ENCODE measurements at places on chromosomes 6 and 20. TPM values are rescaled to one million over a fixed set of nuclear protein-coding genes. Genes with fewer than 3 reads are reported as not detected.

DNA sequence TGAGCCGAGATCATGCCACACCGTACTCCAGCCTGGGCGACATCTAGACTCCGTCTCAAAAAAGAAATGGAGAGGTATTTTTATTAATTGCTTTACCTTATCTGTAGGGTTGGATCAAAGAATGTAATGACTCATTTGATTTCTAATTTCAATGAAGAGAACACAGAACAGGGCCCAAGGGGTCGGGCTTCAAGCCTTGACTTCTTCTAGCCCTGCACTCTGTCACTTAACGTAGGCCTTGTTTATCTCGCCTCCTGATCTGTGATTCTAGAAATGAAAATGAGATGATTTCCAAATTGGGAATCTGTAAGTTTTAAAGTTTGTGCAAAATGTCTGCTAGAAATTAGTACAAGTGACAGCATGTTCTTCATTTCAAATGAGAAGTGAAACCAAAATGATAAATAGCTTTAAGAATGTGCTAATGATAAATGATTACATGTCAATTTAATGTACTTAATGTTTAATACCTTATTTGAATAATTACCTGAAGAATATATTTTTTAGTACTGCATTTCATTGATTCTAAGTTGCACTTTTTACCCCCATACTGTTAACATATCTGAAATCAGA lies 180.5 kb downstream of the SLC16A10 start:
- H3K4me1 ChIP-seq: no peaks in the 10 kb centered on the region
- no peaks in the 10 kb centered on the region for H3K27me3 ChIP-seq
- no peaks in the 10 kb centered on the region for H3K36me3 ChIP-seq
- no peak overlapping the region for H3K4me3 ChIP-seq
- DNase-seq: no peak
- no peak overlapping the region for H3K27ac ChIP-seq

DNA sequence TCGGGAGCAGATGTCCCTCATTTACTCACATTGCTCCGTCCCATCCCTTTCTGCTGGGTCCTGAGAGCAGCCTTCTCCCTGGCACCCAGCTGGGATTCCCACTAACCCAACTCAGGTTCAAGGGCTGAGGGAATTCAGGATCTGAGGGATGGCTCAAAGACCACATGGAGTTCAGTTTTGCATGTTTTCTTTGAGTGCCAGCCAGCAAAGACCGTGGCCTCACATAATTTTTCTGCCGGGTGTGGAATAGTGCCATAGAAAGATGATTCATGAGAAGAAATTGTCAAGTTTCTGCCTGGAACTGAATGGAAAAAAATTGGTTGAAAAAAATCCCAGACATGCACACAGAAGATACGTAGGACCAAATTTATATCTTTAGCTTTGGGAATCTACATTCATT lies 168.6 kb downstream of the CD83 start:
- no peak overlapping the region for H3K27ac ChIP-seq
- no peaks in the 10 kb centered on the region for H3K36me3 ChIP-seq
- peaks cover 8% of the 10 kb centered on the region for H3K27me3 ChIP-seq
- no peak overlapping the region for H3K4me3 ChIP-seq
- peaks cover 10% of the 10 kb centered on the region for H3K4me1 ChIP-seq
- DNase-seq: no peak

DNA sequence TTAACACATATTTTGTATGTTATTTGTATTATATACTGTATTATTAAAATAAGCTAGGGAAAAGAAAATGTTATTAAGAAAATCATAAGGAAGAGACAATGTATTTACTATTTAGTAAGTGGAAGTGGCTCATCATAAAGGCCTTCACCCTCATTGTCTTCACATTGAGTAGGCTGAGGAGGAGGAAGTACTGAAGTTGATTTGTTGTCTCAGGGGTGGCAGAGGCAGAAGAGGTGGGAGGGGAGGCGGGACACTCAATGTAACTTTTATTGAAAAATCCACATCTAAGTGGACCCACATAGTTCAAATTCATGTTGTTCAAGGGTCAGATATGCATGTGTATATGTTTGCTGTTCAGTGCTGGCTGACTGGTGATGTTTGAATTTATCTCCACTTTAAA lies 210.2 kb upstream of the CITED2 start:
- DNase-seq: no peak
- H3K27me3 ChIP-seq: no peaks in the 10 kb centered on the region
- H3K4me3 ChIP-seq: no peak overlapping the region
- H3K36me3 ChIP-seq: no peaks in the 10 kb centered on the region

Gene CLIC5
- not detected for total RNA-seq

DNA sequence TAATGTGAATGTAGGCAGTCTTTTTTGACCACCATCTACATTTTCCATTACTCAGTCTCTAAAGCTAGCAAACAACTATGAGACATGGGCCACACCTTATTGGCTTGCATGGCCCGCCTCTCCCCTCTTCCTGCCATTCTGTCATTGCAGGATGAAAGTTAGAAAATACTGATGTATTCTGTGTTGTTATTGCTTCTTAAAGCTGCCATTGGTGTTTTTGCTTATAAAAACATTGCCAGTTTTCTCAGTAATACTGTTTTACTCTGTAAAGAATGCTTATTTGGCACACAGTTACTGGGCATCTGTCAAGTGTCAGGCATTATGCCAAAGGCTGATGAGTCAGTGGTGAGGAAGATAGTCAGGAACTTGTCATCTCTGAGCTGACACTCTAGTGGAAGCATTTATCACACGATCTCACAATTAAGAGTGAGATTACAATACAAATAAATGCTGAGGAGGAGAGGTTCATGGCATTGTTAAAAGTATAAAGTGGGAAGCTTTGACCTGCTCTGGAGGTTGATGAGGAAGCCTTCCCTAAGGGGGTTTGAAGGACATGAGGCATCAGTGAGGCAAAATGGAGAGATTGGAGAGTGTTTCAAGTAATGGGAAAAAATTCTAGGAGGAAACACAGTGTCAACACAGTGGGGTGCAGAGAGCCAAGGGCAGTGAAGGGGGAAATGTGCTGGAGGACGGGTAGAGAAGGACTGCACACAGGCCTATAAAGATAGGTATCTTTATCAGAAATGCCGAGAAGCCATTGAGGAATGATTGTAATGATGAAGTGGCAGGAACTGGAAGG lies 14.7 kb downstream of the KLHL32 start:
- peaks cover 12% of the 10 kb centered on the region for H3K4me1 ChIP-seq
- no peak for DNase-seq
- H3K27ac ChIP-seq: no peak overlapping the region
- peaks cover 2% of the 10 kb centered on the region for H3K27me3 ChIP-seq

- H3K27me3 ChIP-seq: peaks cover 7% of the 10 kb centered on the region
- no peaks in the 10 kb centered on the region for H3K36me3 ChIP-seq
- DNase-seq: no peak
- H3K4me3 ChIP-seq: no peak overlapping the region
These were observed 25.6 kb downstream of the INSM1 start for GRCh38 chr20:20393207-20394120.

GRCh38 chr6:68013780-68014515 lies 621.1 kb upstream of the ADGRB3 start:
- H3K27me3 ChIP-seq: no peaks in the 10 kb centered on the region
- no peaks in the 10 kb centered on the region for H3K36me3 ChIP-seq
- H3K4me3 ChIP-seq: no peak overlapping the region
- H3K27ac ChIP-seq: no peak overlapping the region
- H3K4me1 ChIP-seq: no peaks in the 10 kb centered on the region

DNA sequence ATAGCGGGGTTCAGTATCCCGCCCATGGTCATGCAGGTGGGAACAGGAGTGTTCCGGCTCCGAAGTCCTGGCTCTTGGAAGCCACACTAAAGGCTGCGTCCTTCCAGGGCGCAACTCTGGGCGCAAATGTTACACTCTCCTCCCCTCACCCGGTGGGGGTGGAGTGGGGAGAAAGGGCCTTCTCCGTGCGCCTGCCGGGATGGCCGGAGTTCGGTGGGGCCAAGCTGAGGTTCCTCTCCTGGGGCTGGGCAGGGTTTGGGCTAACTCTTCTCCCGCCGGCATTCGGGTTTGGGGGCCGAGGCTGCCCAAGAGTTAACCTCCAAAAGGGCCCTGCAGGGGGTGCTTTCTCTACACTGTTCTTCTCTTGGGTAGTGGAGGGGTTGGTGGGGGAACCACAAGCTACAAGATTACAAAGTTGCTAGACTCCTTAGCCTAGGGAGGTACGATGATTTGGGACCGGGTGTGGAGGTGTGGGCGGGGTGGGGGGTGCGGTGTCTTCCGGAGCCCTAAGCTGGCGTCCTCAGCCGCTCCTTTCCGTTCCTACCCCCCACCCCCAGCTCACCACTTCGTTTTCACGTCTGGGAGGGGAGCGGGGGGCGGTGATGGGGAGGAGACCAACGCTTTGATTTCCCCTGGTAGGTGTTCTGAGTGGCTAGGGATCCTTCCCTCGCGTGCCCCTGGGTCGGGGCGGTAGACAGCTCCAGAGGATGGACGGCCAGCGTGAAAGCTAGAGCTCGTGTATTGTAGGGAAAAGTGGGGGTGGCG lies 12.3 kb downstream of the NRN1 start:
- H3K27me3 ChIP-seq: peaks cover 20% of the 10 kb centered on the region
- H3K4me1 ChIP-seq: peaks cover 36% of the 10 kb centered on the region
- H3K36me3 ChIP-seq: peaks cover 17% of the 10 kb centered on the region

- H3K4me1 ChIP-seq: peaks cover 3% of the 10 kb centered on the region
- peaks cover 2% of the 10 kb centered on the region for H3K27me3 ChIP-seq
- peak overlapping the region; percentile 100 for H3K4me3 ChIP-seq
- no peaks in the 10 kb centered on the region for H3K36me3 ChIP-seq
These were observed 416 bp downstream of the RSPH4A start for GRCh38 chr6:116616737-116617053.

- peak overlapping the region; percentile 59 for H3K4me3 ChIP-seq
- H3K27me3 ChIP-seq: no peaks in the 10 kb centered on the region
- peaks cover 11% of the 10 kb centered on the region for H3K36me3 ChIP-seq
- no peak overlapping the region for H3K27ac ChIP-seq
- no peaks in the 10 kb centered on the region for H3K4me1 ChIP-seq
These were observed 36.4 kb upstream of the KHDC1 start for GRCh38 chr6:73299151-73299971.

GRCh38 chr6:52271852-52272460 lies 12.6 kb downstream of the MCM3 start:
- DNase-seq: no peak
- no peaks in the 10 kb centered on the region for H3K4me1 ChIP-seq
- peaks cover 3% of the 10 kb centered on the region for H3K27me3 ChIP-seq
- no peak overlapping the region for H3K4me3 ChIP-seq
- H3K27ac ChIP-seq: no peak overlapping the region
- no peaks in the 10 kb centered on the region for H3K36me3 ChIP-seq
